ENCODE measurements at places on chromosomes 5 and 9.

DNA sequence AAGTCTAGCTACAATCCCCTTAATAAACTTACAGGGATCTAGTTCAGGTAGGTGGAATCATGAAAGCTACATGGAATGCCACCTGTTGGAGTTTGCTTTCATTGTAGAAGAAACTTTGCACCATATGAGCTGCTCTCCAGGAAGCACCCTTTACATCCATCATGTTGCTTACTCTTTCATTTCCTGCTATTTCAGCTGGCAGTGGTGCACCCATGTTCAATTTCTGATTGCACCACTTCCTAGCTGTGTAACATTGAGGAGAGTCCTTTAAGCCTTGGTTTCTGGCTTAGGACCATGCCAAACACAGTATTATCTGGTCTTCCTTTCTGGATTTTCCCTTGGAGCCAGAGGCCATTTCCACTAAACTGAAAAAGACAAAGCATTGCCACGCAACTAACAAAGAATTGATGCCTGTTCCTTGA is 123.3 kb upstream of the SLC12A2 start:
- no peak for DNase-seq

DNA sequence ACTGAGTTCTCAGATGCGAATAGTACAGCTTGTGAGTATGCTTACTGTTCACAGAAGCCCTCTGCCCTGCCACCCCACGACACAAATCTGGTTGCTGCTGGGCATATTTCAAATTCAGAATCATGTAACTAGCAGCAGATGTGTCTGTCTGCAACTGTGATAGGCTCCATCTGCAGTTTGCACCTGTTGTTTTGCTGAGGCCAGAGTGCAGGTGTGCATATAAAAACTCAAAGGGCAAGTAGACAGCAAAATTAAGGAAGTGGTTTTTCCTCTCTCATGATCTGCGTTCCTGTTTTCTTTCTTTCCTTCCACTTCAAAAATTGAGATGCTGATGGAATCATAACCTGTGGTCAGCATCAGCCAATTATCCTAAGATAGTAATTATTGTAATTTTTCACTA is 1000.5 kb downstream of the PTPRD start:
- no peak for DNase-seq

DNA sequence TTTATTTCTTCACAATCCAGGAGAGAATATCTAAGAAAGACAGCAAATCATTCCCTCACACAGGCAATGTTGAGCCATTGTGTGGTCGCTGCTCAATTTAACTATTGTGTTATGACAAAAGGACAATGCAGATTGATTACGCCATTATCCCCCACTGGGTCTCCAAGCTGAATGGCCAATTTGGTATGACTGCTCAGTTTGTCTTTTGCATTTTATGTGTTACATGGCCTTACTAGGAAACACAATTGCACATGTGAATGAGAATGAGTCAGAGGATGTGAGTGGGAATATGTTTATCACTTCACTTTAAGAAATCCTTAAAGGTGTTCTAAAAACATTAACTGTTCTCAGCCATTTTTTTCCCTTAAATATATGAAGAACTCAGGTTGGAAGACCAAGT is 108.3 kb downstream of the FAM174A start:
- no peak for DNase-seq

- no peak for DNase-seq
These were observed 13.7 kb downstream of the DOCK2 start for GRCh38 chr5:169650701-169651331.

DNA sequence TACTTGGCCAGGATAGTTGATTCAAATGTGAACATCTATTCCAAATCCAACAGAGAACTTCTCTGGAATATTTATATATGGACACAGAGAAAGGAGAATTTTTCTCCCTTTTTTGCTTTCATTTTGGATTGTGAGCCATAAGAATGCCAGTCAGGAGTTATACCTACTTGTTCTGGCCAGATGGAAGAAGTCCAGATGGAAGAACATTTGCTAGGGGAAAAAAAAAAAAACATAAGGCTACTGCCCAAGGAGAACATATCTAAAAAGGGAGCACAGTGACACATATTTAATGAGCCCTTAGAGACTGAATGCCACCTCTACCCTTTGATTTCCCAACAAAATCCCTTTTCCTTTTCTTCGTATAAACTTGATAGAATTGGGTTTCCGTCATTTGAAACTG is 61.7 kb upstream of the PPP2R2B start:
- no peak for DNase-seq

- DNase-seq: no peak
These were observed 16.8 kb downstream of the GFRA3 start for GRCh38 chr5:138257583-138257982.

- DNase-seq: no peak
These were observed 777 bp downstream of the GPSM1 start for GRCh38 chr9:136328011-136328621.

DNA sequence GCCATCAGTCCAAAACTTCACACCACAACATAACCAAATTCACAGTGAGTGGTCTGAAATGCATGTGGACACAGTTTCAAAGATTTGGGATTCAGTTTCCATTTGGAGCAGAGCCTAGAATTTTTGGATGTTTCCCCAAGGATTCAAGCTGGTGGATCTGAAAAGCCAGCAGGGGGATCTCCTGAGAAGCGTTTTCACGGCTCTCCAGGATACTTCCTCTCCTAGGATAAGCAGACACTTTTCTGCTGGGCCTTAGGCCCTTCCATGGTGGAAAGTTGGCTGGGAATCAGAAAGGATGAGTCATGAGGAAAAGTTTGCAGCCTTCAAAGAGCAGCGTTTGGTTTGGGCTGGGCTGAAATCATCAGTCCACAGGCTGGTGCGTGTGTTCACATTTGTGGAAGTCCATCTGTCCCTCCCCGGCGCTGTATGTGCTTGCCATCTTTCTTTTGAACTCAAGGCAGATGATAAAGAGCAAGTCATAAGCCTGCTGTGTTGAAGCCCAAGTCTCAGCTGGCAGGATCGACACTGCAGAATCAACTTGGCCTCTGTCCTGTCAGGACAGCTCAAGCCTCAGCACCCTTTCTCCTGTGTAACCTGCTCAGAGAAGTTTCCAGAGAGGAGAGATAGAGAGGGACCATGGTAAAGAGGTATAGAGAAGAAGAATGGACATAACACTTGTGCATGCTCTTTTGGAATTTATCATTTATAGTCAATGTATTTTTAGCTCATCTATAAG is 152.6 kb upstream of the MSX2 start:
- DNase-seq: no peak

DNA sequence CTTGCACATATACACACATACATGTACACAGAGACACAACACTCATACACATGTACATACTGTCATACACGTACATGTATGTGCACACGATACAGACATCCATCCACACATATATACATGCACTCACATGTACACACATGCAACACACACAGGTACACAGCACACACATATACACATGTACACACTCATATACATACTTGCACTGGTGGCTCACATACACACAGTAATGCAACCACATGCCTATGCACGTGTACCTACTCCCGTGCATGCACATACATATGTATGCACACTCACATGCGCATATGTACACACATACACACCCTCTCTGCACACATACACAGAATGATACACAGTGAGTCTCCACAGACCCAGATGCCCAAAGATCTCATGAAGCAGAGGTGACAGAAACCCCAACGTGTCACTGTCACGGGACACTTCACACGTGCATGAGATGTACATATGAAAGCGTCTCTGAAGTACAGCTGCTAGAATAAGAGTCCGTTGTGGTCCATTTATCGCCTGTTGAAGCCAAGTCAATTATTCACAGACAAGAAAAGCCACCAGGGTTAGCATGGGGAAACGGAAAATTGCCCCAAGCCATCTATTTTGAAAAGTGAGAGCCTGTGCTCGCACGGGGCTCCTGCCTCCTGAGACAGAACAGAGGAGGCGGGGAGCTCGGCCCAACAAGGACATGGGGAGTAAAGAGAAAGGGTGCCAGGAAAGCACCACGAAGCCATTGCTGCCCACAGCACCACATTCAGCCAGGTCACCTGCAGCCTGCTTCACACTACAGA is 24.9 kb downstream of the LPCAT1 start:
- DNase-seq: no peak

GRCh38 chr5:151022511-151023018 is 2.2 kb downstream of the GPX3 start:
- no peak for DNase-seq

- no peak for DNase-seq
These were observed 81.2 kb downstream of the RAB24 start for GRCh38 chr5:177222269-177222668.

DNA sequence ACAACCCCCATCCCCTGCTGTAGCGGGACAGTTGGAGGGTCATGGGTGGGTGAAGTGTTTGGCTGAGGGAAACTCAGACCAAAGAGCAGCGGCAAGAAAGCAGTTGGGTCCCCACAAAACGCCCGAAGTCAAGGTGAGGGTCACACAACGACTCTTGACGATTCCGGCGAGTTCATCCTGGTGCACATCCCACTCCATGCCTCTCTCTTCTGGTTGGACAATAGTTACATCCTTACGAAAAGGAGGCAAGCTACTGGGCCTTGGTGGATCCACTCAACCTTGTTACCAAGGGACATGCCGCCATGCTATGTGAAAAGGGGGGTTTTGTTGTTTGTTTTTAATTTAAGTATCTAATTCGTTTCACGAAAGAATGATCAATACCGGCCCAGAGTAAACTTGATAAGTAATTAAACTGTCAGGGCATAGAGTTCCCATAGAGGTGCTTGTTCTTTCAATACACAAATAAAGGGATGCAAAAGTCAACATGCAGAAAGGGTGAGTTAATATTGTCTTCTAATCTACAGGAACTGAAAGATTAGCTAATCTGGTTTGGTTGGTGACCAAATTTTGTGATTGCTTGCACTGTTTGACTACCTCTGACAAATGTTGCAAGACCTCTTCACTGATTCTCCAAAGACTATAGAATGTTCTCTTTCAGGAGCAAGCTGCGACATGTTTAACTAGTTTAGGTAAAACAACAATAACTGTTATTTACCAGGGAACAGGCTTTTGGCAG is 732 bp upstream of the SMIM15 start:
- DNase-seq: no peak

DNA sequence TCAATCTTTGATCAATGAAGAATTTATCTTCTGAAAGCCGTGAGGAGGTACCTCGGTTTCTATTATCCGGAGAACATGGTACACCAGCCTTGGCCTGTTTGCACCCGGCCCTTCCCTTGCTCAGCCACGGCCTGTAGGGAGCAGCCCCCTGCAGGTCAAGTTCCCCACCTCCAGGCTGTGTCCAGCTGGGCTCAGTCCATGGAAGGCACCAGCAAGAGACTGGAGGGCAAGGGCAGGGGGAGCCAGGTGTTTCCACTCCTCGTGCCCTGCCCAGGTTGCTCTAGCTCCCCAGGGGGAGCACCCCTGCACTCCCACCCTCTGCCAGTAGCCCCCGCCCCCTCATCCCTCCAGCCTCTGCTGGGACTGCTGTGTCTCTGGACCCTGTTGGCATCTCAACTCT is 87.3 kb upstream of the ADAMTS2 start:
- no peak for DNase-seq

GRCh38 chr5:137179203-137179602 is 319.9 kb downstream of the SPOCK1 start:
- DNase-seq: no peak

GRCh38 chr9:98287384-98287783 is 31.9 kb upstream of the TBC1D2 start:
- DNase-seq: no peak

Data from CD8-positive, alpha-beta memory T cell (primary cell).